ENCODE measurements at places on chromosomes 12 and 14.

- no peak for DNase-seq
Measured at GRCh38 chr14:68733086-68733914, 59.6 kb downstream of the ZFP36L1 start.

- no peak for DNase-seq
Measured at GRCh38 chr14:62097072-62097471, 334.9 kb downstream of the SNAPC1 start.

DNA sequence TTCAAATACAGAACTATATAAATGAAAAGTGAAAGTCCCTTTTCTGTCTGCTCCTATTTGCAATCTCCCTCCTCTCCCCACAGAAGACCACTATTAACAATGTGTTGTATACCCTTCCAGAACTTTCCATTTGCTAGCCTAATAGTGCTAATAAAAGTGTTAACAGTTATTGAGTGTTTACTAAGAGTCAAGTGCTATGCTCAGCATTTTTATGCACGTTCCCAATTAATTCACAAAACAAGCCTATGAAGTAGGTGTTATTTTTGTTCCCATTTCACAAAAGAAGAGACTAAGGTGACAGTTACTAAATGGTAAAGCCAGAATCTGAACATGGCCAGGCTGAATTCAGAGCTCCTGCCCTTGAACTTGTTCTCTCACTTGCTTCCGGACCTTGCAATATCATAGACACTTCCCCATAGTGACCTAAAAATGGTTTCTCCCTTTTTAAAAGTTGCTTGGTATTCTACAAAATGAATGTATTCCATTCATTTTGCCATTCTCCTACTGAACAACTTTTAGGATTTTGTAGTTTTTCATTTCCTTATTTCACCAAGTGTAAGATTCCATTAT lies 1.6 kb upstream of the PRKAB1 start:
- DNase-seq: no peak

- no peak for DNase-seq
Measured at GRCh38 chr14:99573000-99573330, 31.0 kb downstream of the CCDC85C start.

GRCh38 chr12:97800561-97800960 lies 338.0 kb downstream of the RMST start:
- DNase-seq: no peak

- DNase-seq: no peak
Measured at GRCh38 chr14:62854951-62855350, 190.3 kb downstream of the KCNH5 start.

- DNase-seq: no peak
Measured at GRCh38 chr14:51428981-51429380, 188.9 kb downstream of the TMX1 start.

DNA sequence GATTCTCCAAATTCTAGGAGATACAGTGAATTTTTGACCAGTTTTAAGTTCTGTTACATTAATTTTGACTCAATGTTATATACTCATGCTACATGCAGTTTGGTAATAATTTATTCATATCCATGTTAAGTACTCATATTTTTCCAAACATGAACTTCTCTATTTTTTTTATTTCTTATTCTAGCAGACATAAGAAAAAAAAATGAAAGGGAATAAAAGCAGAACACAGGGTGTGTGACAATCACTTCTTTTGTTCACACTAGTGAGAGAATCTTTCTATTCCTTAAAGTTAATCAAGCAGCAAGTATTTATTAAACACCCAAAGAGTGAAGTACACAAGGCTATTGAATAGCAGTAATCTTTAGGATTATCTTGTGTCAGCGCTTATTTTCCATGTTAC lies 171.1 kb upstream of the ATP2B1 start:
- DNase-seq: no peak

GRCh38 chr14:87712396-87713090 lies 280.4 kb downstream of the GALC start:
- no peak for DNase-seq

DNA sequence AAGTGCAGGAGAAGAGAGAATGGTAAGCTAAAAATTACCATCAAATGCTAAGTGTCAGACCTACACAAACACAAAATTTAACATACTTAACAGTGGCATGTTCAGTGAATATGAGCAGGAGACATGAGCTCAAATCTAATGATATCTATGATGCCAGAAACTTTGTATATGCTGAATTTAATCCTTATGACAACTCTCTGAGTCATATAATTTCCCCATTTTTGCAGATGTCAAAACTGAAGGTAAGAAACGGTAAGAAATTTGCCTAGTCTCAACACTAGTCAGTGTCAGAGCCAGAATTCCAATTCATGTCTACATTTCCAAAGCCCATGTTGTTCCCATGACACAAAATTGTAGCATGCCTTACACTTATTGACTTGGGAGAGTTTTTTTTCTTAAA lies 375.8 kb downstream of the APAF1 start:
- DNase-seq: no peak

- no peak for DNase-seq
Measured at GRCh38 chr14:104926619-104927431, 2.1 kb downstream of the PLD4 start.

- no peak for DNase-seq
Measured at GRCh38 chr12:26266881-26267280, 71.5 kb downstream of the SSPN start.

DNA sequence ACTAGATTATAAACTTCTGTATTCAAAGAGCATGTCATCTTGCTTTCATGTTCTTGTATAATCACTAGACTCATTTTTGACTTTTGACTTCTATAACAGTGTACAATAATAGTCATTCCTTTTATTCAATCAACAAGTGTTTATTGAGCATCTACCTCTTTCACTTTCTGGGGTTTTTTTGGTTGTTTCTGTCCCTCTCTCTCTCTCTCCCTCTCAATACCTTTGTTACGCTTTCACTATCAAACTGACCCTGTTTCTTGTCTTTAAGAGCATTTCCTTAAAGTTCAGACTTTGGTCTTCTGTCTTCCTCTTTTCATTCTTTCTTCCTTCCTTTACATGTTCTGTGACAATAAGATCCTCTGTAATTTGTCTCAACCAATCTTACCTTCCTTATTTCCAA lies 49.5 kb downstream of the GPR137C start:
- DNase-seq: no peak

DNA sequence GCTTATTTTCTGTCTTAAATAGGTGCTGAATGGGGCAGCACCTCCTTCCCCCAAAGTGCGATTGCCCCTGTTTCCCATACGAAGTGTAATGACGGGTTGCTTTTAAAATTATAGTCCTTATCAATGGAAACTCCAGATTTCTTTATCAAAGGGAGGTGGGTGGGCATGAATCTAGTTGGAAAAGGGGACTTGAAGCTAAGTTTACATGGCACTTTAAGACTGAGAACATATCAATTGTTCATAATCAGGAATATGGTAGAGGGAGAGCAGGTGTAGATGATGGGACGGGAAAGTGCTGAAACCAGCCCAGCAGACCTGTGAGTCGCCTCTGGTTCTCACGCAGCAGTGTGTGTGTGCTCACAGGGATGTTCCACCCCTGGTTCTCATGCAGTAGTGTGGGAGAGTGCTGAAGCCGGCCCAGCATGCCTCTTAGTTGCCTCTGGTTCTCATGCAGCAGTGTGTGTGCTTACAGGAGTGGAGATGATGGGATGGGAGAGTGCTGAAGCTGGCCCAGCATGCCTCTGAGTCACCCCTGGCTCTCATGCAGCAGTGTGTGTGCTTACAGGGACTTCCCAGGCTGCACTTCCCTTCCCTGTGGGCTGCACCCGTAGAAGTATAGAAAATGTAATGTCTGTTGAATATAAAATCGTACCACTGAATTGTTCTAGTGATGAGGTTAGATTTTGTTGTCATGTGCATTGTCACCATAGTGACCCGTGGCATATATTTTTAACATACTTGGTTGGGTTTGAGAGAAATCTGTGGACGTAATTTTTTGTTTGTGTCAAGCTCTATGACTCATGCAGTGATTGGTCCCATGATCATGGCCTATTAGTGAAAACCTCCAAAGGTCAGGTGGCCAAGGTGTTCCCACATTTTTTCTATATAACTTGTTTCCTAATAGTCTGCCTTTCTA lies 51.6 kb downstream of the GPATCH2L start:
- no peak for DNase-seq

GRCh38 chr12:42483521-42483790 lies 106.1 kb downstream of the PRICKLE1 start:
- DNase-seq: no peak

- DNase-seq: no peak
Measured at GRCh38 chr12:90729736-90730135, 225.2 kb downstream of the CCER1 start.

DNA sequence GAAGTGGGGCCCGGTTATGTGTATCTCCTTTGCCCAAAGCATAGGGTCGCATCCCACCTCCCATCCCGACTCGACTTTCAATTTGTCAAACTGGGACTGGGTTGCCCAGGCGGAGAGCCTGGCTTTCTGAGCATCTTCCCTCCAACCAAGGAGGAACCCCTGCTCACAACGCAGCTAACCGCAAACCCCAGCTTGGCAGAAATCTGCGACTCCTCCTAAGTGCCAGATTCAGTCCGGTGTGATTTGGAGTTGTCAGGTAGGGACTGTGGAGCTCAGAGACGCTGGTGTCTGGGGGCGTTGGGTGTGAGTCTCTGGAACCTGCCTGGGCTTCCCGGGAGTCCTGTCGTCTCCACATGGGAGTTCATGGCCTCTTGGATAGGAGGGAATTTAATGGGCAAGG lies 1126.7 kb downstream of the AACS start:
- no peak for DNase-seq

- DNase-seq: no peak
Measured at GRCh38 chr12:19075711-19076340, 53.7 kb upstream of the PLEKHA5 start.

DNA sequence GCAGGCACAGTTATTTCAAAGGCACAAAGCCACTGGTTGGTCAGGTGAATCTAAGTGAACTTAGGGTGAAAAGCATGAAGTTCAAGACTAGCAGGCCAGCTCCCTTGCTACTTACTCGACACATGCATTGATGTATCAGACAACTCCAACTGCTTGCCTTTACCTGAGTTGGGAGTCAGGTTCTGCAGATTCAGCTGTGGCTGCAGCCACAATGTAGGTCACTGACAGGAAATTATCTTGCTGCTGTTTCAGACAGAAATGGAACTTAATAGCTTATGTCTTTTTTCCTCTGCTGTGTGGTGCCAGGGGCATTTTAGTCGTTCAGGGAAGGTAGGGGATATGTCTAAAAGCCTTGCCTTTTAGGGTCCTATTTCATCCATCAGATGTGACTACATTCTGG lies 125.6 kb upstream of the RPH3A start:
- no peak for DNase-seq

GRCh38 chr12:130878193-130879185 lies 6.6 kb downstream of the RAN start:
- no peak for DNase-seq

- DNase-seq: no peak
Measured at GRCh38 chr12:130078852-130079251, 83.4 kb upstream of the FZD10 start.

- DNase-seq: no peak
Measured at GRCh38 chr12:22037947-22038346, 8.1 kb upstream of the CMAS start.

GRCh38 chr12:121990692-121991603 lies 30.7 kb upstream of the BCL7A start:
- no peak for DNase-seq
